ENCODE measurements at places on chromosomes 3 and 15.
A peak's percentile ranks its signal among the peaks of the same experiment; 100 is the strongest.

GRCh38 chr15:97979140-97979520, 18.6 kb downstream of the ARRDC4 start:
- DNase-seq: no peak

GRCh38 chr3:46913644-46914043, 36.1 kb downstream of the PTH1R start:
- no peak for DNase-seq

DNA sequence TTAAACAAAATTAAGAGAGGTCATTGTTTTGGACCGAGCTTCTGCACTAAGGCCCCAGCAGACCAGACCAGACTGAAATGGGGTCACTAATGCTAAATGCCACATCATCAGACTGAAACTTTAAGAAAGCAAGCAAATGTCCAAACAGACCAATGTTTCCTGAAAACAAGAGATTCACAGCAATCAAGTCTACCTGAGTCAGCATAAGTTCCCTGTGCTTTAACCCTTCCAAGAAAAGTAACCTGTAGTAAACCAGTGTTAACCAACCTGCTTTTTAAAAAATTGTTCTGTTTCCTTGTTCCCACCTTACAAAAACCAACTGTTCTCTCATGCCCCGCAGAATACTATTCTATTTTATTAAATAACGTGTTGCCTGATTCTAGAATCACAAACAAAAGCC, 241.1 kb upstream of the GADL1 start:
- DNase-seq: no peak

DNA sequence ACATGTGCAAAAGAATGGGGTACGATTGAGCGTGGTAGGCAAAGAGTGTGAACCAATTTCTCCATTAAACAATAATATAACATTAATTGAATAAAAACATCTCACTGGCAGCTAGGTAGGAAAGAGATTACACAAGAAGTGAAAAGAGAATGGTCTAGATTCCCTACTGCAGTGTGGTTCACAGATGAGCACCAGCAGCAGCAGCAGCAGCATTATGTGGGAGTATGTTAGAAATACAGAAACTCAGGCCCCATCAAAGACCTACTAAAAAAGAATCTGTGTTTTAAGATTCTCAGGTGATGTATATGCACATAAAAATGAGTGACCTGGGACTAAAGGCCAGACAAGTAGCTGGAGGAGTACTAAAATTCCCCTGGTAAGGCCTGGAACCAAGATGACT, 118.2 kb downstream of the ADAM10 start:
- no peak for DNase-seq

DNA sequence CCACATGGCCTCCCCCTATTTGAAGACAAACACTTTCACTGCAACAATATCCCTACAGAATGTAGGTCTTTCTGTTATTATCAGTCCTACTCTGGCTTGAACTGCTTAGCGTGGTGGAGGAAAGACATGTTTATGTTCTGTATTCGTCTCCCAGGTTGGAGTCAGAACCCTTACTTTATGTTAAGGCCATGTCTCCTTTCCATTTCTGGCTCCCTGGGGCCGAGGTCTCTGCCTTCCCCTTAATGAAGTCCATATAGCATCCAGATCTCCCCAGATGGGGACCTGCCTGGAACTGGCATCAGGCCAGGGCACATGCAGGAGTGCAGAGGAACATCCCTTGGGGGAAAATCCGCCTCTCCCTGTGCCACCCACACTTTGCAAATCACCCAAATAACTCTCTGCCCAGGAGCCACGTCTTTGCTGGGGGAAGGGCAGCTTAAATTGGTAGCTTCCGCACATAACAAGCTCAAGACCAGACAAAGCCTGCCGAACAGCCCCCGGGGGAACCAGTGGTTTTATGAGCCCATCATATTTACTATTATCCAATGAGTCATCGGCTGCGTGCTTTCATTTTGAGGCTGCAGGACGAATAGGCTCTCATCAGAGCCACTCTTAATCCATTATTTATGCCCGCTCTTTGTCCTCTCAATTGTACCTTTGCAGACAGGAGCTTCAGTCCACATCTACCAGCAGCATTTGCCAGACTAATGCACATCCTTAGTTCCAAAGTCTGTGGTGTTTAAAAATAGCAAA, 237.0 kb downstream of the UACA start:
- peak; percentile 75 for DNase-seq

DNA sequence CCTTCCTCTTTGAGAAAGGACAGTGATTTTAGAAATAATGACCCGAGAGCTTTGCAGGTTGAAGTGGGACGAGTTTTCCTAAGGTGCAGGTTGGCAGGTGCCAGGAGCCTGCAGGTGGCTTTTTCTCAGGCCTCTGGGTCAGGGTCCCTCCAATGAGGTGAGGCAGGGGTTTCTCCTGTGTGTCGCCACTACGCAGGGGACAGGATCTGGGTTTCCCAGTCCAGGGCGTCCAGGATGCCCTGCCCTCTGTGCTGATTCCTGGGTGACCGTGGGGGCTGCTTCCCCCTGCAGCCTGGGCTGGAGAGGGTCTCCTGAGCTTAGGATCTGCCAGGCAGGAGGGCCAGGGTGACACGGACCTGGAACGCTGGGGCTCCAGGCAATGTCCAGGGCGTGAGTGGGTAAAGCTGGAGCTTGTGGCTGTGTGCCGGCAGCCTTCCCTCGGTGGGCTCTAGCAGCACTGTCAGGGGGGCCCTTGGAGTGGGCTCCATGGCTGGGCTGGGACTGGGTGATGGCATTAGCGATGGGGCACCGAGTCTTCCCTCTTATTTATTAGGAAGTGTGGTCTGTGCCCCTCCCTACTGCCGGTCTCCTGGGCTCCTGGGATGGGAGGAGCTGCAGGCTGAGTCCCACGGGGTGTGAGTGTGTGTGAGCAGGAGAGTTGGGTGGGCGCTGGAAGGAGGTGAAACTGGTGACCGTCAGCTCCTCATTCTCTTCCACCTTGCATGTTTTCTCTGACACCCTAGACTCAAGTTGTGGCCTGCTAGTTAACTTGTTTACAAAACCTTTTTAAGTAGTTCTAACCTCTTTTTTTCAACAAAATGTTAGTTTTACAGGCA, 1.8 kb downstream of the APBA2 start:
- DNase-seq: no peak

- peak; percentile 96 for DNase-seq
These were observed at the start of gene POC1A for GRCh38 chr3:52154135-52155094. POC1A (minus strand) TSS chr3:52154423; CDS start chr3:52154372, 51 bp downstream.

GRCh38 chr15:100771746-100772145, 107.9 kb upstream of the ALDH1A3 start:
- no peak for DNase-seq

- DNase-seq: no peak
These were observed 434.2 kb upstream of the SUCLG2 start for GRCh38 chr3:68088636-68089035.

DNA sequence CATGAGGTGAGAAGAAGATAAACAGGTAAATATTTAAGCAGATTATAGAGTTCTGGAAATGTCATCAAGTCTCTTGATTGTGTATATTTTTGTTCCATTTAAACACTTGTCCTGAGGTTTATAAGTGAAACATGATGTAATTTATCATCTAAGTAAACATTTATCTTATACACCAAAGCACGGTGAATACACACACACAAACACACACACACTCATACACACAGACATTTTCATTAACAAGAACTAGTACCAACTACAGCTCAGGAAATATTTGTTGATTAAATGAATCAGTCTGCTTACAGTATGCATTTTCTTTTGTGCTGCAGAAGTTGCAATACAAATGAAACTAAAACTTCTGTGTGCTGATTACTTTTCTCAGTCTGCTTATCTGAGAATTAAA, 357.3 kb downstream of the ZBTB20 start:
- no peak for DNase-seq

DNA sequence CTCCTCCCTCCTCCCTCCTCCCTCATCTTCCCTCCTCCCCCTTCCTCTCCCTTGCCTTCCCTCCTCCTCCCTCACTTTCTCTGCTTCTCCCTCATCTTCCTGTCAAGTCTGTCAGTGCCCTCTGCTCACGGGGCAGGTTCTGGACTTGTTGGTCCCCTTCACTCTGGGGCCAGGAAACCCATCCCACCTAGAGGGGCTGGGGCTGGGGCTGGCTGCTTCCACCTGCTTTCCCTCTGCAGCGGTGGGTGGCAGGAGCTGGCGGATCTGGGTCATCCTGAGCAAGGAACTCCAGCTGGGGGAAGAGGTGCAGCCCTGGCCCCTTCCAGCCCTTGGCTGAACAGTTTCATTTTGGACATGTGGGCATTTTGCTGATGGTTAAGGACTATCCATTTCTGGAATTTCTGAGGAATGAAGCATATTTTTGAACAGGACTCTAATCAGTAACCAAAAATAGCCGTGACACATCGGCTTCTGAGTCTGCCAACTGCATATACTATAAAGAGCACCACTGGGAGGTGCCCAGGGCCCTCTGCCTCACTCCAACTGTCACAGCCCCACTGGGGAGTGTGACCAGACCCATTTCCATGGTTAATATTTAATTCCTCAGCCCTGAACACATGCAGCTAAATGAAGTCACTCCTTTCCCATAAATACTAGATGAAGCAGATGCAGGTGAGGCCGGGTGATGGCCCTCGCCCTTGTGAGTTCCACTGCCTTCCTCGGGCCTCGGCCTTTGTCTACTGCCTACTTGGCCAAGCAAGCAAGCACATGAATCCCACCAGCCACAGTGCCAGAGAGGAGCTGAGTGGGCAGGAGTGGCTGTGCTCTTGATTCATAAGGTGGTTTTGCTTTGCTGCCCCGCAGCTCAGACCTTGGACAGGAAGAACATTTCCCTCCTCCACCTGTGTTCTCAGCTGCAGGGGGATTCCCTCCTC, 39.8 kb downstream of the CHDH start:
- DNase-seq: no peak

- DNase-seq: no peak
These were observed 7.9 kb downstream of the FEM1B start for GRCh38 chr15:68285259-68285980.

DNA sequence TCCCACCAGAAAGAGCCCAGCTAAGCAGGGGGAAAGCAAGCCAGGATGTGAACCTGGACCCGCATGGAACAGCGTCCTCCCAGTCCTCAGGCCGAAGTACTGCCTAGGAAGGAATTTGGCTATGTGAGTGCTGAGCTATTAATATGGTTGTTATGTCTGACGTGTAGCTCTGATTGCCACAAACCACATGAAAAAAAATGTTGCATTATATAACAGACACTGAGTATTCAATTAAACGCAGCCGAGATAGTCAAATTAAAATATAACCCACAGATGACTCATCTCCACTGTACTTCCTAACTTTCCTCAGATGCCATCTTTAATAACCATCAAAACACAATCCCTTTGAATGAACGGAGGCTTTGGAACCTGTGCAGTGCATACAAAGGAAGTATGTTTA, 111.1 kb downstream of the GABRB3 start:
- DNase-seq: no peak
